ENCODE measurements at places on chromosomes 3 and 15. TPM values are rescaled to one million over a fixed set of nuclear protein-coding genes. Genes with fewer than 3 reads are reported as not detected.

- H3K4me1 ChIP-seq = no peaks in the 10 kb centered on the region
- DNase-seq = no peak
- H3K27me3 ChIP-seq = no peaks in the 10 kb centered on the region
- no peak overlapping the region for H3K27ac ChIP-seq
Observed at GRCh38 chr3:98906230-98906629, 4.7 kb upstream of the DCBLD2 start.

DNA sequence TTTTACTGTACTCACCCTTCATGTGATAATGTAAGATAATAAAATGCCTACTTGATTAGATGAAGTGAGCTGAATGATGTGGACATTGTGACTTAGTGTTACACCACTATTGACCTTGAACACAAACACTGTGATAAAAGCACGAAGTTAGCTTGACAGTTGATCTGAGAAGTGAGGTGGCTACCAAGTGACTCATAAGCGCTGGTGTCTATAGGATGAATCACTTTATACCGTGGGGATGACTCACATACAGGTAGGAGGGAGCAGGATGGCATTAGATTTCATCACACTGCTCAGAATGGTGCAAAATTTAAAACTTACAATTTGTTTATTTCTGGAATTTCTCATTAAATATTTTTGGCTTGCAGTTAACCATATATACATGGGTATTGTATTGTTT is 174.7 kb upstream of the CNTN3 start:
- H3K27me3 ChIP-seq = no peaks in the 10 kb centered on the region
- no peak overlapping the region for H3K4me3 ChIP-seq
- DNase-seq = no peak
- H3K27ac ChIP-seq = no peak overlapping the region
- no peaks in the 10 kb centered on the region for H3K36me3 ChIP-seq
- no peaks in the 10 kb centered on the region for H3K4me1 ChIP-seq

Gene CCR3
- total RNA-seq = 0.20 TPM

- no peaks in the 10 kb centered on the region for H3K4me1 ChIP-seq
- H3K4me3 ChIP-seq = no peak overlapping the region
- no peaks in the 10 kb centered on the region for H3K36me3 ChIP-seq
- no peaks in the 10 kb centered on the region for H3K27me3 ChIP-seq
Observed at GRCh38 chr15:57972864-57973263, 92.6 kb downstream of the ALDH1A2 start.

- DNase-seq = no peak
- H3K4me3 ChIP-seq = peak overlapping the region; percentile 33
- peaks cover 17% of the 10 kb centered on the region for H3K4me1 ChIP-seq
Observed at GRCh38 chr15:58865425-58865880, 68.0 kb downstream of the SLTM start.

GRCh38 chr3:105793040-105793439 is 75.8 kb downstream of the CBLB start:
- H3K36me3 ChIP-seq = no peaks in the 10 kb centered on the region
- no peak overlapping the region for H3K27ac ChIP-seq
- no peak overlapping the region for H3K4me3 ChIP-seq
- no peaks in the 10 kb centered on the region for H3K27me3 ChIP-seq
- no peak for DNase-seq

Gene PCBP4
- 29.7 TPM for total RNA-seq

Gene MUC20
- total RNA-seq = 20.3 TPM

DNA sequence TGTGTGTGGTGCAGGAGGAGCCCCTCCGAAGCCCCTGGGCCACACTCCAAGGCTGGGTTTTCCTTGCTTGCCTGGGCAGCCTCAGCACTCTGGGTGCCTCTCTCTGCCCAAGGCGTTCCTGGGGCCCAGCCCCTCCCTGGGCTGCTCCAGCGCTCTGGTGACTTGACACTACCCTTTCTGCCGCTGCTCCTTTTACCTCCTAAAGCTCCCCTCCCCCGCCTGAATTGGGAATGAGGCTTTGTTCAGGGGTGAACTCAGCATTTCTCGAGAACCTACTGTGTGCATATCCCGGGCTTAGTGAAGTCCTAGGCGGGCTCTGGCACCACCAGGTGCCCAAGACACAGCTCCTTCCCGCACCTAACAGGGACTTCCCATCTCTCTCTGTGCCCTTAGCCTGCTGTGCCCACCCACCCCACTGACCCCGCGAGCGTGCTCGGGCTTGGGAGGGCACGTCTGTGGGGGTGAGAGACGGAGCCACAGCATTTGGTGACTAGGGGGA is 1.2 kb upstream of the BAHD1 start:
- H3K27me3 ChIP-seq = peaks cover 23% of the 10 kb centered on the region
- H3K27ac ChIP-seq = no peak overlapping the region
- H3K4me3 ChIP-seq = peak overlapping the region; percentile 80

GRCh38 chr3:73378207-73378606 is 246.5 kb downstream of the PDZRN3 start:
- H3K27ac ChIP-seq = no peak overlapping the region
- no peaks in the 10 kb centered on the region for H3K27me3 ChIP-seq
- DNase-seq = no peak
- no peak overlapping the region for H3K4me3 ChIP-seq

DNA sequence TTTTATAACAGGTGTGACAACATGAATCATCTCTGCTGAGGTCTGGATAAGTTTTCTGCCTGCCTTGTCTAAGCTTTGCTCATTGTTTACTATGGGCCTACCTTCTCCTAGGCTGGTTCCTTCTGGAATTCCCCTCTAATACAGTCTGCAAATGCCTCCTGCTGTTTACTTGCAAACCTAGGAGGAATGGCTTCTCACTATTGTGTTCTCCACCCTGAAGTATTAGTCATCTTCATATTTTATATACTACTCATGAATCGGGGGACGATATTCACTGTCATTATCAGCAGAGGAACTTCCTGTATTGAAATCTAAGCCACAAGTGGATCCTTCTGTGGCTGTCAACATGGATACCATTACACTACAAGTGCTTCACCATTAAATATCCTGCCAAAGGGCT is 154.8 kb downstream of the PLCL2 start:
- H3K27me3 ChIP-seq = no peaks in the 10 kb centered on the region
- no peak overlapping the region for H3K4me3 ChIP-seq
- peak overlapping the region; percentile 33 for H3K27ac ChIP-seq

DNA sequence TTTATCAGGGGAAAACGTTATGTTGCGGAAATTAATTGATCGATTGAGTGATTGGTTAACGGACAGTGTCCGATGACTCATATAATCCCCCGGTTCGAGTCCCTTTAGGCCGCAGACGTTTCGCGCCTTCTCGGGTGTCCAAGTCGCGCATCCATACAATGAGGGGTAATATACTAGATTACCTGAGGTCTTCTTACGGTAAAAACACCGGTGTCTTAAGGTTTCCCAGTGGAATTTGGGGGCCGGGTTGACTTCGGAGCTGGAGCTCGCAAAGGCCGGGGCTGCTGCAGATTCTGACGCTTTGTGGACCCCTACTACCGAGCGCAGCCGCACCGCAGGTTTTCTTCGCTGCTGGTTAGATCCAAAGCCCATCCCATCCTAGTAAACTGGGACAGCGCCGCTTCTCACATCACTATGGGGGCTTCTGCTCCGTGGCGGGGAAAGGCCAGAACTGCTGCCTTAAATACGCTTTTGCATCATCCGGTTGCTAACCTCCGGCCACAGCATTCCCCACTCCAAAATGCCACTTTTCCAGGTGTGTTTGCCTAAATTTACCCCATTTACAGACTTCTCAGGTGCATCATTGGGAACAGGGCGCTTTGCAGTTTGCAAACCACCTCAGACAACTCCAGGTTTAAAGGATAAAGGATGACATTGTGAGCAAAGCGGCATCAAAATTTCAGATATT is 858 bp upstream of the SACM1L start:
- no peaks in the 10 kb centered on the region for H3K27me3 ChIP-seq
- no peaks in the 10 kb centered on the region for H3K36me3 ChIP-seq
- H3K27ac ChIP-seq = peak overlapping the region; percentile 96
- H3K4me1 ChIP-seq = peaks cover 44% of the 10 kb centered on the region

DNA sequence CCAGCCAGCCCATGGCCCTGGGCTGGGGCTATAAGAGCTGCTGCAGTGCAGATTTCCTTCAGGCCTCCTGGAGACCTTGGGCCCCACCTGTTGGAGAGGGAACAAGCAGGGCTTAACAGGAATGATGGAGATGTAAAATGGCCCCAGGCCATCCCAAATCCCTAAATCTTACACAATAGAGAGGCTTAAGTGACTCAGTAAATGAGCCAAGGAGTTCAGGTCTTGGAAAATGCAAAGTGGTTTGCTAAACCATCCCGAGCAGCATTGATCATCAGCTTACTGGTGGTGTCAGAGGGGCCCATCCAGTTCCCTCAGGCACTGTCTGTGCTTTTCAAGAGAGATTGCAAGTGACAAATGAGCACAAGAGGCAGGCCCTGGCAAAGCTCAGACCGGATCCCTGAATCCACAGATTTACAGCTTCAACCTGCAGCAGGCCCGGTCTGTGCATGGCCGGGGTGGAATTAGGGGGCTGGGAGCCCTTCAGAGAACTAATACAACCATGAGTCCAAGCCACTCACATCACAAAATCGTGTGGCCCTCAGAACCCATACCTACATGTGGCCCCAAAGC is 325.4 kb downstream of the UACA start:
- peaks cover 13% of the 10 kb centered on the region for H3K4me1 ChIP-seq
- no peak for DNase-seq
- H3K4me3 ChIP-seq = no peak overlapping the region
- H3K27me3 ChIP-seq = no peaks in the 10 kb centered on the region
- H3K27ac ChIP-seq = no peak overlapping the region

Gene GABRR3
- total RNA-seq = not detected

GRCh38 chr3:71625676-71626075 is 42.1 kb upstream of the FOXP1 start:
- H3K4me1 ChIP-seq = no peaks in the 10 kb centered on the region
- no peaks in the 10 kb centered on the region for H3K27me3 ChIP-seq
- no peak overlapping the region for H3K4me3 ChIP-seq
- DNase-seq = no peak
- no peaks in the 10 kb centered on the region for H3K36me3 ChIP-seq
- no peak overlapping the region for H3K27ac ChIP-seq

DNA sequence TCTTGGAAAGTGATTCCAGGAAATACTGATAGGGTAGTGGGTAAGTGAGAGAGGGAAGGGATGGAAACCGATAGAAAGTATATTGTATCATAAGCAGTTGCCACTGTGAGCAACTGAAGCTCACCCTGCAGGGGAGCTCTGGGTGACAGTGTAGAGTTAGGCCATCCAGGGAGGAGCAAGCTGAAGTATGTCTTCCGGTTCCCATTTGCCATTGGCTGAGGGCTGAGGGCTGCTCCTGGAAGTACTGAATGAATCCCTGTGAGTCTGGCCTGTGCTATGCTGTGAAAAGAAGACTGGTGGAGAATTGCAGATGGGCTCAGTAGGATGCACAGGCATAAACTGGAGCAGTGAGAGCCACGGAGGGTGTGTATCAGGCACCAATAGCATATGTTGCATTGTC is 348.3 kb downstream of the MFSD1 start:
- no peaks in the 10 kb centered on the region for H3K4me1 ChIP-seq
- no peaks in the 10 kb centered on the region for H3K36me3 ChIP-seq
- DNase-seq = no peak
- no peak overlapping the region for H3K4me3 ChIP-seq
- H3K27me3 ChIP-seq = no peaks in the 10 kb centered on the region
- no peak overlapping the region for H3K27ac ChIP-seq

Gene RPL4
- total RNA-seq = 1,750 TPM

- no peaks in the 10 kb centered on the region for H3K27me3 ChIP-seq
- H3K4me1 ChIP-seq = peaks cover 4% of the 10 kb centered on the region
- no peak overlapping the region for H3K27ac ChIP-seq
- no peak for DNase-seq
- H3K36me3 ChIP-seq = peaks cover 68% of the 10 kb centered on the region
Observed at GRCh38 chr15:78018445-78018844, 59.1 kb downstream of the TBC1D2B start.

DNA sequence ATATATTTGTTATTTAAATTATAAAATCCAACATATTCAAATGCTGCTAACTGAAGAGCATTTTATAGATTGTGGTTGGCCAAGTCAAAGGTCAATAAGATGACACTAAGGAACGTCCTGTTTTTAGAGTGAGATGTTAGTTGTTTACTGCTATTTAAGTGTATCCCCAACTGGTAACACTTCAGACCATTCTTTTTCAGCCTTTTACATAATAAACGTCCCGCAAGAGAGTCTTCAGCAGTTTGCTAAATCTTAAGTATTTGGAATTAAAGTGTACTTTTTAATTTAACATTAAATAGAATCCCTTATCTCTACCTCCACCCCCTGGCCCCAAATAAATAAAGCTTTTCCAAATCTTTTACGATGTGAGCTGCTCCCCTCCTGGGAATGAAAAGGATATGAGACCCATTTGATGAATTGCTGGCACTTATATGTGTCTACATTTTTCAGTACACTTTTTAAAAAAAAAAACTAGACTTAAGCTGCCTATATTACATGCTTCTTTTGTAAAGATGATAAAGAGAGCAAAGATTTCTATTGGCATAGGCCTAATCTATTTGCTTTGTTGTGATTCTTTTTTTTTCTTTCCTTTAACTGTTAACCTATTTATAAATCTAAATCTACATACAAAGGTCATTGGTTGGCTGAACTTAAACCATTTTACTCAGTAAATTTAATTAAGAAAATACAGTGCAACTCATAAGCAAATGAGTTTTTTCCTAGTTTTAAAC is 101.8 kb upstream of the SKOR1 start:
- no peak overlapping the region for H3K27ac ChIP-seq
- H3K36me3 ChIP-seq = no peaks in the 10 kb centered on the region
- no peaks in the 10 kb centered on the region for H3K4me1 ChIP-seq
- no peak overlapping the region for H3K4me3 ChIP-seq
- DNase-seq = no peak

Gene NR1I2
- total RNA-seq = 0.12 TPM

- DNase-seq = no peak
- no peaks in the 10 kb centered on the region for H3K27me3 ChIP-seq
- no peaks in the 10 kb centered on the region for H3K36me3 ChIP-seq
- H3K4me3 ChIP-seq = no peak overlapping the region
- no peak overlapping the region for H3K27ac ChIP-seq
Observed at GRCh38 chr3:178479446-178479845, 56.8 kb upstream of the KCNMB2 start.

DNA sequence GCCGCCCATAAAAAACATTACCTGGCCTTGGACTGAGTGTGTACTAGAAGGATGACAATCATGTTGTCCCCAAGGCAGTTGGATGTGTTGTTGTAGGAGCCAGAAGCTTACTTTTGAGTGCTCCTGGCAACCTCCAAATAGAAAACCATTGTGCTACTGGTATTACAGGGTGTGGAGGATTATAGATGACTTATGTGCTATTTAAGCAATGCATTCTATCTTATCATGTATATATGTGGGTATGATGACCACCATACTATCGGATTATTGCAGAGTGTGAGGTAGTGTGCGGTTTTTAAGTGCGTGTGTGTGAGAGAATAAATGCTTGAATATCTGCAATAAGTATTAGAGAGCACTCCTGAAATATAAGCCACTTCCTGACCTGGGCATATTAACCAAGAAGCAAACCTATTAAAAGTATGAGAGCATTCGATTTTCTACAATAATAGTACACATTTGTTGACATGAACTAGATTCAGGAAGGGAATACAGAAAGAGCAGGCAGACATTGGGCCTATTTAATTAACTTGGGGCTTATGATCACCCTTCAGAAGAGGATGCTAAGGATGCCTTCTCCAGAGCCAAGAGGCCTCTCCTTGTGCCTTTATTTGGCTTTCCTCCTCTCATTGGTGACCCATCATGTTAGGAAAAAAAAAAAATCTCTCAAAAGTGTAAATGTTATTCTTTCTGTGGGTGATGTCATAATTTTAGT is 11.7 kb upstream of the MBNL1 start:
- no peak for DNase-seq
- no peaks in the 10 kb centered on the region for H3K36me3 ChIP-seq
- H3K4me1 ChIP-seq = peaks cover 13% of the 10 kb centered on the region
- H3K27me3 ChIP-seq = no peaks in the 10 kb centered on the region
- H3K27ac ChIP-seq = peak overlapping the region; percentile 83

All from left lung (tissue), 14 donors.